ENCODE measurements at places on chromosomes 3 and 15. TPM values are rescaled to one million over a fixed set of nuclear protein-coding genes. Genes with fewer than 3 reads are reported as not detected.
A peak's percentile ranks its signal among the peaks of the same experiment; 100 is the strongest.

DNA sequence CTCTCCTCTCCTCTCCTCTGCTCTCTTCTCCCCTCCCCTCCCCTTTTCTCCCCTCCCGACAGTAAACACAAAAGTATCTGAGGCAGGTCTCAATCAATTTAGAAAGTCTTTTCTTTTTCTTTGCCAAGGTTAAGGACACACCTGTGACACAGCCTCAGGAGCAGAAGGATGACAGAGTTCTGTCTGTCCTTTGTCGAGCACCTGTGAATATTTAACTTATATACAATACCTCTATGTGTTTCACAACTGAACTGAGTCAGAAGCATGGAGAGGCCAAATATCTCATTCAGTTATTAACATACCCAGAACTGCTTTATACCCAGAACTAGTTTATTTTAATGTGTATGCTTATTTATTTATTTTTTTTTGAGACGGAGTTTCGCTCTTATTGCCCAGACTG, 81.1 kb upstream of the ROBO1 start:
- H3K4me3 ChIP-seq = no peak overlapping the region
- no peak overlapping the region for H3K27ac ChIP-seq
- no peaks in the 10 kb centered on the region for H3K4me1 ChIP-seq
- ATAC-seq = no peak
- no peaks in the 10 kb centered on the region for H3K36me3 ChIP-seq

- H3K36me3 ChIP-seq = no peaks in the 10 kb centered on the region
- H3K4me3 ChIP-seq = no peak overlapping the region
- H3K4me1 ChIP-seq = no peaks in the 10 kb centered on the region
- H3K27me3 ChIP-seq = no peaks in the 10 kb centered on the region
- no peak overlapping the region for H3K27ac ChIP-seq
These were observed 306.4 kb upstream of the CNTN3 start for GRCh38 chr3:74920721-74921350.

DNA sequence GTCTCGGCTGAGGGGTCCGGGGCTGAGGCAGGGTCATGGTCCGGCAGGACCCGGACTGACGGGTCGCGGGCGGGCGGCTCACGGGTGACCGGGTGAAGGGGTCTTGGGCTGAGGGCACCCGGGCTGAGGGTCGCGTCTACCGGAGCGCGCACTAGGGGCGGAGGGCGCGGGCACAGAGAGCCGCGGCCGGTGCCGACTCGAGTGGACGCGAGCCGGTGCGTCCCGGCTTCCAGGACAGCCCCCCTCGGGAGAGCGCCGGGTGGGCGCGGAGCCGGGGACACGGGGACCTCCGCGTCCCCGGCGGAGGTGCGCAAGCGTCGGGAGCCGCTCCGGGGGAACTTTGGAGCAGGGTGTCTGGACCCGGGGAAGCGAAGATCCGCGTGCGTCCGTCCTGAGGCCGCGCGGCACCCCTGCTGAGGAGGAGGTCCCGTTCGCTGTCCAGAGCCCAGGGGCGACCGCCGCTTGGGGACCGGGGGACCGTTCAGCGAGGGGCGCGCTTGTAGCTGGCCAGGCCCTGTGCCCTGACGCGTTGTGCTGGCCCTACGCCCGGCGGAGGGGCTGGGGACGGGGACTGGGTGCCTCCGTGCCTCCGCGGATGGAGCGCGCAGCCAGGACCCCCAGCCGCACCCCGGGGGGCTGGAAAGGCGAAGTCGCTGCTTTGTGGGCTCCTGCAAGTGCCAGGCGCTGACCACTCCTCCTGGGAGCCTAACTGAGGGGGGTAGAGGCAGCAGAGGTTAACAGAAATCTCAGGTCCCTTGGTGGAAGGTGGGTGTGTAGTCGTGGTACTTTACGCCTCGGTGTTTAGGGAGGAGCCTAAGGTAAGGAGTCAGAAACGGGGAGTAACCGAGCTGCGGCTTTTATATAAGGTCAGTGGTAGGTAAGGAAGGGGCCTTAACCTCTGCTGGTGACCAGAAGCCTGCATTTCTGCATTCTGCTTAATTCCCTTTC, at the start of gene PPARG:
PPARG (plus strand) TSS at position 889 of the 948 bp plus-strand sequence. CDS start 90,642 bp downstream, outside the sequence.
- peaks cover 54% of the 10 kb centered on the region for H3K27me3 ChIP-seq
- no peaks in the 10 kb centered on the region for H3K36me3 ChIP-seq
- peak within 1 kb of the TSS; percentile 77 for H3K27ac ChIP-seq
- peak; percentile 35 for ATAC-seq
- peak within 1 kb of the TSS; percentile 47 for H3K4me3 ChIP-seq

DNA sequence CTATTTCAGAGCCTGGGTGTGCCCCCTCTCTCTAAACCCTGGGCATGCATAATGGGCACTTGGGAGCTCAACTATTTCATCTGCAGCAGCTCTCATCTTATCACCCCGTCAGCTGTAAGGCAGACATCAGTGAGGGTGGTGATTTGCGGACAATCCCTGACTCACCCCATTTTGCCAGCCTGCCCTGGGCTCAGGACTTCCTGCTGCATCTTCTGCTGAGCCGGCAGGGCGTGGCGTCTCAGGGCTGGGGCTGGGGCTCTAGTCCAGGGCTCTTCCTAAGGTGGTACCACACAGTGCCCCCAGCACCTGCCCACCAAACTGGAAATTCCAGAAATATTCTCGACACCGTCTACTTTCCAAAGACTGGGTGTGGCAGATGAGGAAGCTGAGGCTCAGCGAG, 925 bp upstream of the PSTPIP1 start:
- no peaks in the 10 kb centered on the region for H3K27me3 ChIP-seq
- no peak overlapping the region for H3K27ac ChIP-seq
- H3K4me3 ChIP-seq = no peak overlapping the region
- no peaks in the 10 kb centered on the region for H3K36me3 ChIP-seq

DNA sequence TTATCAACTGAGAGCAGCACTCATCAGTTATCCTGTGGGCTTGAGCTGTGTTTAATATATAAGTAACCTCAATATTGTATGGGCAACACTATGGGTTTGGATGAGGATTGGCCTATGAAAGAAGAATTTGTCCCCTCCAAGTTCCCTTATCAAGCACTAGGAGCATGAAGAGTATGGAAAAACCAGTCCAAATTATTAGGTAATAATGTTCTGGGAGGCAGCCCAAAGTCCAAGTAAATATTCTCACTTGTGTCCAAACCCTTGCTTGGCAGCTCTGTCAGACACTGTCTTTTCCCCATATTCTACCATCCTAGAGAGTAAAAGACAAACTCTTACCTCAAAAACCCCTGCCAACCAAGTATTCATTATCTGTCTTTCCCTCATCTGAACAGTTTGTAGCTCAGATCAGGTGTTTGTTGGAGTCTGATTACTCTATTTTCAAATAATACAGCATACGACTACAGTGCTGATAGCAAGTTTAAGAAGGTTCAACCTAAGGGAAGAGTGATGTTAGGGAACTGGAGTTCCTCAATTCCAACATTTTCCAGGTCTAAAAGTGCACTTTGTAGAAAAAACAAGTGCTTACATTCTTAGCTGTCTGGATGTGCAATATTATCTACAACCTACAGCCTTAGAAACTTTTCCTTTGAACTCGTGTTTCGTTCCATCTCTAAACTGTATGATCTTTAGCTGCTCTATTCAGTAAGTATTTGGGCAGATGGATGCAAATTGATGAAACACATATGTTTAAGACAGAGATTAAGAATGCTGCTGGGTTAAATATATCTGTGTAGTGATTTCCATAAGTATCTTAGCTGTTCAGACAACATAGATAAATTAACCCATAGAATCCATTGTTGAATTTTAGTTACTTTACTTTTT, 89.7 kb upstream of the PHLDB2 start:
- no peaks in the 10 kb centered on the region for H3K27me3 ChIP-seq
- ATAC-seq = peak; percentile 65
- no peak overlapping the region for H3K4me3 ChIP-seq
- peak overlapping the region; percentile 67 for H3K27ac ChIP-seq

DNA sequence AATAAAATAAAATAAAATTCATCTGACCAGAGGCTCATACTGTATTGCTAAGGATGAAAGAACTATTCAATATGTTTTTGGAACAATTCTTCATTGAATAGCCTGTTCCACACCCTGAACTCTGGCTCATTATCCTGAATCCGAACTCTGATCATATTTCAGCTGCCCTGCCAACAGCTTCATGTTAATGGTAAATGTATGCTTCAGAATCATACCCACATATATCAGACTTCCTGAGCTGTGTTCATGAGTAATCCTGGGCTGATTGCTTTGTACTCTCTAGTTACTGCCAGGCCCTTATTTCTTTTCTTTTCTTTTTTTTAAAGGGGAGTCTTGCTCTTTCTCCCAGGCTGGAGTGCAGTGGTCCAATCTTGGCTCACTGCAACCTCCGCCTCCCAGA, 11.8 kb downstream of the INO80 start:
- no peak for ATAC-seq
- H3K36me3 ChIP-seq = peaks cover 12% of the 10 kb centered on the region
- H3K4me3 ChIP-seq = no peak overlapping the region
- no peaks in the 10 kb centered on the region for H3K27me3 ChIP-seq
- no peak overlapping the region for H3K27ac ChIP-seq

GRCh38 chr15:78977591-78978347, 32.9 kb upstream of the CTSH start:
- H3K27ac ChIP-seq = no peak overlapping the region
- H3K36me3 ChIP-seq = no peaks in the 10 kb centered on the region
- ATAC-seq = no peak
- no peaks in the 10 kb centered on the region for H3K4me1 ChIP-seq
- no peaks in the 10 kb centered on the region for H3K27me3 ChIP-seq
- no peak overlapping the region for H3K4me3 ChIP-seq

- H3K27ac ChIP-seq = no peak overlapping the region
- H3K4me3 ChIP-seq = no peak overlapping the region
- no peak for ATAC-seq
- H3K27me3 ChIP-seq = no peaks in the 10 kb centered on the region
These were observed 64.9 kb downstream of the CMTM8 start for GRCh38 chr3:32303399-32303747.

GRCh38 chr3:37262816-37263393, 88.5 kb upstream of the LRRFIP2 start:
- H3K27me3 ChIP-seq = no peaks in the 10 kb centered on the region
- peaks cover 15% of the 10 kb centered on the region for H3K36me3 ChIP-seq
- ATAC-seq = no peak
- no peak overlapping the region for H3K27ac ChIP-seq
- H3K4me1 ChIP-seq = no peaks in the 10 kb centered on the region

DNA sequence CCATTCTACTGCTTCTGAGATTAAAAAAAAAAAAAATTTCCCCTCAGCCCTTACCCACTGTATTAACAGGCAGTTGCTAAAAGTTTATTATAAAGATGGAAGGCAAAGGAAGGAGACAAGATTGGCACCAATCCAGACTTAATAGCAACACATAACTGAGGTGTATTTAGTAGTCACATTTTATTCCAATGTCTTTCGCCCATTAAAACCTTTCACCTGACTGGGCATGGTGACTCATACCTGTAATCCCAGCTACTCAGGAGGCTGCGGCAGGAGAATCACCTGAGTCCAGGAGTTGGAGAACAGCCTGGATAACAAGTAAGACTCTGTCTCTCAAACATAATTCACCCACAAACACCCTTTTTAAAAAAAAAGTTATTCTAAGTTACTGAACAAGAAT, 4.4 kb downstream of the ACAP2 start:
- H3K27ac ChIP-seq = no peak overlapping the region
- no peak for ATAC-seq
- H3K36me3 ChIP-seq = no peaks in the 10 kb centered on the region
- H3K4me3 ChIP-seq = no peak overlapping the region

- no peak overlapping the region for H3K27ac ChIP-seq
- H3K4me3 ChIP-seq = no peak overlapping the region
- H3K36me3 ChIP-seq = no peaks in the 10 kb centered on the region
These were observed 146.3 kb upstream of the RGMA start for GRCh38 chr15:93235269-93235668.

GRCh38 chr15:23753248-23753647, 66.1 kb upstream of the NDN start:
- ATAC-seq = no peak
- no peaks in the 10 kb centered on the region for H3K27me3 ChIP-seq
- no peak overlapping the region for H3K4me3 ChIP-seq
- H3K36me3 ChIP-seq = no peaks in the 10 kb centered on the region

GRCh38 chr15:57321973-57322601, 54.2 kb upstream of the CGNL1 start:
- H3K4me1 ChIP-seq = peaks cover 11% of the 10 kb centered on the region
- no peaks in the 10 kb centered on the region for H3K27me3 ChIP-seq
- H3K4me3 ChIP-seq = no peak overlapping the region
- H3K36me3 ChIP-seq = no peaks in the 10 kb centered on the region

GRCh38 chr3:46675843-46676567, 17.5 kb downstream of the ALS2CL start:
- no peaks in the 10 kb centered on the region for H3K27me3 ChIP-seq
- no peaks in the 10 kb centered on the region for H3K4me1 ChIP-seq
- peak; percentile 8 for ATAC-seq
- H3K4me3 ChIP-seq = no peak overlapping the region
- peaks cover 52% of the 10 kb centered on the region for H3K36me3 ChIP-seq

GRCh38 chr3:153144779-153145178, 17.2 kb upstream of the RAP2B start:
- no peaks in the 10 kb centered on the region for H3K36me3 ChIP-seq
- no peak overlapping the region for H3K27ac ChIP-seq
- H3K27me3 ChIP-seq = no peaks in the 10 kb centered on the region

DNA sequence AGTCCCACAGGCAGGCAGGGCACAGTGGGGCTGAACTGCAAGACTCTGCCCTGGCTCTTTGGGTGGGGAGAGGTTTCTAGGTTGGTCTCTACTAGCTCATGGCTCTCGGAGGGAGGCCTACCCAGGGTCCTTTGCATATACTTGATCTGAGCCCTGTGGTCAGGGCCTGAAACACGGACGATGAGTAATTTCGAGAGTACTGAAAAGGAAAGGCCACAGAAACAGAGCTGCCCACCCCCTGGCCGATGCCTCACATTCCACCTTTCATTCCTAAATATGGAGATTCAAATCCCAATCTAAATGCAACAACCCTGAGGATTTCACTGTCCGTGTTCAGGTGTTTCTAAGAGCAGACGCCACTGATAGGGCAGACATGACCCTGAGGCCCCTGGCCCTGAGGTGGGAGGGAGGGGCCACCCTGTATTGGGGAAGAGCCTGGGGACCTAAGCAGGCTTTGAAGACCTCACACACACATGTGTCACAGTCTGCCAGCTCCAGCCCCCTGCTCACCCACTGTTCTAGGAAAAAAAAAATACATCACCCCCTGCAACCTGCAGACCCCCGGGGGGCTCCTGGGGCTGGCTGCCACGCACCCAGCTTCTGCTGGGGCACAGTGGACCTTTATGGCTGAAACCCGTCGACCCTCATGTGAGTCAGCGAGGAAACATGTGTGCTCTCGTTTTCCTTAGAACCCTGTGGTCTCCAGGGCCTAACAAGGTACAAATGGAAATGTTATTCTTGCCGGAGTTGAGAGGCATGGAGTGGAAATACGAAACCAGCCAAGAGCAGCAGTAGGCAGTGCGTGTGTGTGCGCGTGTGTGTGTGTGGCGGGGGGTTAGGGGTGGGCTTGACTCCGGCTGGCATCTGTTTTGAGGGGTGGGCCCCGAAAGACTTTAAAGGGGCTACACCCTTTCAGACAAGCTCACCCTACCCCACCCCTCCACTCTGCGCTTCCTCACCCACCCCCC, 112.7 kb downstream of the CHSY1 start:
- H3K36me3 ChIP-seq = no peaks in the 10 kb centered on the region
- no peak overlapping the region for H3K4me3 ChIP-seq
- no peak for ATAC-seq
- H3K27ac ChIP-seq = no peak overlapping the region
- H3K27me3 ChIP-seq = no peaks in the 10 kb centered on the region

GRCh38 chr3:47362701-47363100, 18.1 kb upstream of the PTPN23 start:
- H3K27me3 ChIP-seq = no peaks in the 10 kb centered on the region
- H3K4me1 ChIP-seq = no peaks in the 10 kb centered on the region
- no peak overlapping the region for H3K27ac ChIP-seq
- no peak for ATAC-seq

Gene REC114
- not detected for total RNA-seq

Gene PRSS50
- total RNA-seq = 0.54 TPM

Gene VGLL3
- 32.0 TPM for total RNA-seq

Gene FSIP1
- 0.94 TPM for total RNA-seq

Gene ST8SIA2
- not detected for total RNA-seq

Gene HCN4
- not detected for total RNA-seq

Gene CELSR3
- 0.40 TPM for total RNA-seq

Gene IQCH
- total RNA-seq = 4.6 TPM

Gene TUSC7
- total RNA-seq = not detected

Gene ICE2
- total RNA-seq = 14.6 TPM
